Activated naive CD8-positive, alpha-beta T cell treated with anti-CD3 and anti-CD28 coated beads, Interleukin-2, amount 10 ng/mL, durations not matched to agents 7 days and 5 days (primary cell): ENCODE measurements at places on chromosomes 2 and 18. TPM values are rescaled to one million over a fixed set of nuclear protein-coding genes. Genes with fewer than 3 reads are reported as not detected.

DNA sequence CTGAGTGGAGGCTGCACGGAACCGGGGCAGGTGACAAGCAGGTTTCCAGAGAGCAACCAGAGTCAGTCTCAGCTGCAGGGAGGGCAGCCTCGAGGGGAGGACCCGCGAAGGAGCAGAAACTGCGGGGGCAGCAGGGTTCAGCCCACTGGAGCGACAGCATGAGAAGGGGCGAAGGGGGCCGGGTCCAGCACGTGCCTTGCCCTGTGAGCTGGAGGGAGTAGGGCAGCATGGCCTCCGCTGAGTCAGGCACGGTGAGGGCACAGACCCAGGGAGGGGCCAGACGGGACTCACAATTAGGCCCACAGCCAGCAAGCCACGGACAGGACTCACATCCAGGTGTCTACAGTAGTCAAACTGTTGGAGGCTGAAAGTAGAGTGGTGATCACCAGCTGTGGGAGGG, 22.7 kb upstream of the ATP9B start:
- H3K4me3 ChIP-seq = no peak overlapping the region
- H3K4me1 ChIP-seq = peaks cover 1% of the 10 kb centered on the region
- H3K27ac ChIP-seq = no peak overlapping the region
- no peaks in the 10 kb centered on the region for H3K27me3 ChIP-seq

DNA sequence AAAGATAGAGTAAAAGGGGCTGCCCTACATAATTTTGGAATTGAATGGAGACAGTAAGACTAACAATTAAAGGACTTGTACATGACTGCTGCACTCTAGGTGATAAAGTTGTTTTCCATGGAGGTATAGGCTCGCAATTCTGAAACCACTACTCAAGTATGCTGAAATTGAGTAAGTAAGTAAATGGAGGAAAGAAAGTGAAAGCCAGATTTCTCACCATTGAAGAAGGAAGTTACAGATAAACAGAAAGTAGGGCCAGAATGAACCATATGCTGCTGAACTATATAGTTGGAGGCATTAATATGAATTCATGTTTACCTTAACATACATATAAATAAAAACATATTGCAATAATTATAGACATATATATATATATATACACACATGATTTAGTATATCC, 225.7 kb upstream of the ST6GAL2 start:
- no peak for DNase-seq
- no peak overlapping the region for H3K4me3 ChIP-seq
- H3K4me1 ChIP-seq = no peaks in the 10 kb centered on the region

GRCh38 chr2:32835148-32835547, 111.6 kb upstream of the LTBP1 start:
- no peak overlapping the region for H3K27ac ChIP-seq
- H3K4me1 ChIP-seq = peaks cover 2% of the 10 kb centered on the region
- H3K36me3 ChIP-seq = no peaks in the 10 kb centered on the region
- peaks cover 3% of the 10 kb centered on the region for H3K27me3 ChIP-seq
- no peak for DNase-seq
- no peak overlapping the region for H3K4me3 ChIP-seq

- no peaks in the 10 kb centered on the region for H3K36me3 ChIP-seq
- H3K27me3 ChIP-seq = peaks cover under 1% of the 10 kb centered on the region
- H3K27ac ChIP-seq = no peak overlapping the region
- H3K4me1 ChIP-seq = peaks cover 2% of the 10 kb centered on the region
- DNase-seq = no peak
- no peak overlapping the region for H3K4me3 ChIP-seq
These were observed 274.6 kb downstream of the LRATD1 start for GRCh38 chr2:14907014-14907612.

Gene SKOR2
- not detected for total RNA-seq

Gene STRADB
- total RNA-seq = 28.9 TPM

Gene CELF4
- not detected for total RNA-seq

Gene ABCG8
- total RNA-seq = not detected

Gene IL36G
- not detected for total RNA-seq
